CD8-positive, alpha-beta T cell (primary cell): ENCODE measurements at places on chromosomes 6 and 20. TPM values are rescaled to one million over a fixed set of nuclear protein-coding genes. Genes with fewer than 3 reads are reported as not detected.

GRCh38 chr6:168171673-168172353, 92.8 kb upstream of the FRMD1 start:
- DNase-seq = no peak

DNA sequence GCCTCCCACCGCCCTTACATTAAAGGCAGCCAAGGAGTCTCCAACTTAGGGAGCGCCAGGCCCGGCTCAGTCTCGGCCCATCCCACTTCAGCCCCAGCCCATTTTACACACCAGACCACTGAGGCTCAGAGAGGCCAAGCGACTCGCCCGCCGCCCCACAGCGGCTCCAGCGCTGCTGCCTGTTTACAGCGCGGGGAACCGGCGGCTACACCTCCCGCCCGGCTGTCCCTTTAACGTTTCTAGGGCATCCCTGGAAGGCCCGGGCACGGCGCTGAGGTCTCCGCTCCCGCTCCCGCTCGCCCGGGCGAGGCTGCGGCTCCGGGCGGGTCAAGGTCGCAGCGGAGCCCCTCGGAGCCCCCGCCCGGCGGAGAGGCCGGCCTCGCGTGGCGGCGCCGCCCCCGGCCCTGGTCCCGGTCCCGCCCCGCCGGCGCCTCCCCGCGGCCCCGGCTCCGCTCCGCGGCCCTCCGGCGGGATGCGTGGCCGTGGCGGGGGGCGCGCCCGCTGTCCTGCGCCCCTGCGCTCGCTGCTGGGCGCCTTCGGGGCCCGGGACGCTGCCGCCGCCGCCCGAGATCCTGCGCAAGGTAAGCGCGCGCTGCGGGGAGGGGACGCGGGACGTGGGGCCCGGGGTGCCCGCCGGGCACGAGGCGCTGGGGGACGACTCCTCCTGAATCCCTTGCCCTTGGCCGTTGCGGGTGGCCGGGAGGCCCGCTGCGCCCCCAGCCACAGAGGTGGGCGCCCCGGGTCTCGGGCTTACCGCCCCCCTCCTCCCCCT, 27.1 kb upstream of the PHACTR3 start:
- DNase-seq = no peak

Gene LST1
- 13.0 TPM for total RNA-seq

- no peak for DNase-seq
Measured at GRCh38 chr20:62595069-62595468, 47.2 kb upstream of the SLCO4A1 start.

Gene PPP1R3G
- total RNA-seq = not detected

DNA sequence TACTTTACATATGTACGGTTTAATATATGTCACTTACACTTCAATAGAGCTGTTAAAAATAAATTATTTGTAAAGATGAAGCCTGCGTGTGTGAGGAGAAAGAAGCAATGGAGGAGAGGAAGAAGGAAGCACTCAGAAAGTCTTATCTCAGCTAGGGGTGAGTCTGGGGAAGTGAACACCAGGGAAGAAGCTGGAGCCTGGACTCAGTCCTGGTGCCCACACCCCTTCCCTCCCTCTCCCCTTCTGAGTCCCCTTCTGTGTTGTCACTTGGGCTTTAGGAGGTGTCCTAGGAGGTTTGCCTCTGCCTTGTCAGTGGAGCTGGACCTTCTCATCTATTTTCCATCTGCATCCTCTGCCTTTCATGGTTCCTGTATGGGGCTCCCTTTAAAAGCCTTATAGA, 1.9 kb downstream of the SIRPB2 start:
- no peak for DNase-seq

- DNase-seq = no peak
Measured at GRCh38 chr6:111663692-111664564, 58.2 kb upstream of the TRAF3IP2 start.

GRCh38 chr20:64209148-64209547, 44.9 kb downstream of the MYT1 start:
- no peak for DNase-seq

Gene LPA
- not detected for total RNA-seq

- DNase-seq = no peak
Measured at GRCh38 chr20:21322083-21322710, 19.1 kb downstream of the XRN2 start.

Gene DEFB124
- not detected for total RNA-seq

DNA sequence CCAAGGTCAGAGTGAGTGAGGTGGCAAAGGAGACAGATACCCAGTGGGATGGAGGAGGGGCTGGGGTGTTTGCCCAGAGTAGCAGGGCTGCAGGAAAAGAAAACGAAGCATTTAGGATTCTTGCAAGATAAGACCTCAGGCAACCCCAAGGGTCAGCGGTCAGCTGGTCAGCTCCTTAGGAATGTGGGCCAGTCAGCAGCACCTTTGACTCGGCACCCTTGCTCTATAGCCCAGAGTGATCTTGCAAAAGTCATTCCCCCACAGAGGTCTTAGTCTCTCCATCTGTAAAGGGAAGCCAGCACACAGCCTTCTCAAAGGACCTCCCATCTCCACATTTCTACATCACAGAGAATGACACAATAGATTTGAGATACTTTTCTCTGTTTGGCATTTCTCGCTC, 56.7 kb downstream of the VEGFA start:
- DNase-seq = no peak

DNA sequence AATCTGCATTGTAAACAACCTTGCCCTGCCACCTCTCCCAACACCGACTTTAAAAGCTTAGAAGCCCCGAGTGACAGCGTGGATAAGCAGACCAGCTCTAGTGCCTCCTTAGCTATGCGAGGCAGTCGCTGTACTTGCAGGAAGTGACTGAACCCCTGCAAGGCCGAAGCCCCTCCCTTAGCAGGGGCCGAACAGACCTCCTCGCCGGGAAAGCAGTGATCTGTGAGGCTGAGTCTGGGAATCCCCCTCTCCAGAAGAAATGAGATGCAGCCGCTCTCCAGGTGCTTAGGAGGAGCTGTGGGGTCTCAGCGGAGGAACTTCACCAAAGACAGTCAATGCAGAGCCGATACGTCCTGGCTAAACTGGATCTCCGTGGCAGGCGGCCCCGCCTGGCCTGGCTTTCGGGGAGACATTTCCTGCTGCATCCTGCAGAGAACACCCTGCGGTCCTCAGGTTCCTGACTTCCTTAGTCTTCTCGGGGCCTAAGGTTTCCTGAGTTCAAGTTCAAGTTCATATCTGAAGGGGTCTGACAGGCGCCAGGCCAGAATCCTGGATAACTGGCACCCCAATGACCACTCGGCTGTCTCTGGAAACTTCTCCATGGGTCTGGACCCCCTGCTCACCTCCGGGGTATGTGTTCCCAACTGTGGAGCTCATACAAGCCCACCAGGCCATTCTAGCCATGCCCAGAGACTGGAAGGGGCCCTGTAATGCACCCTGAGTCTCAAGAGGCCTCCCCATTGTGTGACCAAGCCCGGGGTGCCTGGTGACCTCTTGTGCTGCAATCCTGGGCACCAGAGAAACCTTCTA, 20.4 kb upstream of the FRMD1 start:
- DNase-seq = no peak

- DNase-seq = no peak
Measured at GRCh38 chr6:166467436-166468000, 84.8 kb upstream of the MPC1 start.

DNA sequence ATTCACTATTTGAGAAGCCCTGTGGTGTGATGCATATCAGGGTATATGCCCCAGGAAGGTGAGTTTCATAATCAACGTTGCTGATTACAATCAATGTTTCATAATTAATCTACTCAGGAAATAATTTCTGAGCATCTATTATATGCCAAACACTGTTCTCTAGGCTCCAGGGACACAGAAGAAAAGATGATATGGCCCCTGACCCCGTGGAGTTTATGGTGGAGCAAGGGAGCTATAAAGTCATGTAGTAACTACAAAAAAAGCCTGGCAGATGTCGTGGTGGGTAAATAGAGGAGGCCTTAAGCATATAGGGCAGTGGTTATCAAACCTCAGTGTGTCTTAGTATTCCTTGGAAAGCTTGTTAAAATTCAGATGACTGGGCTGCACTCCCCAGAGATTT, 40.1 kb upstream of the BCAS1 start:
- no peak for DNase-seq

GRCh38 chr6:166450167-166450873, 67.6 kb upstream of the MPC1 start:
- no peak for DNase-seq

DNA sequence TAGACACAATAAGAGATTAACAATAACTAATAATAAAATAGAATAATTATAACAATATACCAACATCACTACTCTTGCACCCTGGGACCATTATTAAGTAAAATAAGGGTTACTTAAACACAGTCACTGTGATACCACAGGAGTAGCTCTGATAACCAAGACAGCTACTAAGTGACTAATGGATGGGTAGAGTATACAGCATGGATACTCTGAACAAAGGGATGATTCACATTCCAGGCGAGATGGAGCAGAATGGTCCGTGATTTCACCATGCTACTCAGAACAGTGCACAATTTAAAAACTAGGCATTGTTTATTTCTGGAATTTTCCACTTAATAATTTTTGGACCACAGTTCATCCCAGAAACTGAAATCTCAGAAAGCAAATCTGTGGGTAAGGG, 80.0 kb upstream of the FUT9 start:
- DNase-seq = no peak

DNA sequence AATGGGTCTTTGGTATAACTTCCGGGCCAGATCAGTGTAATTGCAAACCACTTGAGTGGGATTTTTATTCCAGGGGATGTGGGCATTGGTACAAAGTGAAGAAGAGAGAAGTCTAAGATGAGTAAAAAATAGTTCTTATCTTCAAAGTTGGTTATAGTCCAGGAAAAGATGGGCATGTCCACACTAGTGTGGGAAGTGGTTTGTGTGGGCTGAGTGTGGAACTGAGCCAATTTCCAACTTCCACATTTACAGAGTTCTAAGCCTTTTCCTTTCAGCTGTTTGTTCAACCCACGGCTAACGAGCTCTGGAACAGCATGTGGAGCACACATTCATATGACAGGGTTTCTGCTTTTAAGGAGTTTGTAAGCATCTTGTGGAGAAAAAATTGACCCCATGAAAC, 72.3 kb upstream of the IFNGR1 start:
- DNase-seq = no peak

DNA sequence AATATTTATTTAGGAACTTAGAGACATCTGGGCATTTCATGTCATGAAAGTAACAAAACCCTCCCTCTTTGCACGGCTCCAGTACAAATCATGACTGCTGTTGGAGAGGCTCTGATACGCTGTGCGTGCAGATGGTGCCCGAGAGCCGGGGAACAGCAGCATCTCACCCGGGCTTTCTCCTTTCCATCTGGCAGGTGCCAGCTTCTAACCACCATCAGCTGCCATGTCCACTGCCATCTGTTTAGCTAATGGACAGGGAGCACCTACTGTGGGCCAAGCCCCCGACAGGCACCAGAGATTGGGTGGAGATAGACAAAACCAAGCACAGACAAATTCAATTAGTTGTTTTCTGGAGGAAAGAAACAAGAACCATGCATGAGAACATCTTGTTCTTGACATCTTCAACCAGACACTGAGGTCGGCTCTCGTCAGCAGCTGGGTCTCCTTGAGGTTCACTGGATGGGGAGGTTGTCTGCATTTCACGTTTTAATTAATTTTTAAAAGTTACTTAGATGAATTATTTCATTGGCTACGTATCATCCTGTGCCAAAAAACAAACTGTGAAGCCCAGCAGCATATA, 323.7 kb downstream of the THBS2 start:
- no peak for DNase-seq

Gene SLA2
- total RNA-seq = 60.3 TPM

DNA sequence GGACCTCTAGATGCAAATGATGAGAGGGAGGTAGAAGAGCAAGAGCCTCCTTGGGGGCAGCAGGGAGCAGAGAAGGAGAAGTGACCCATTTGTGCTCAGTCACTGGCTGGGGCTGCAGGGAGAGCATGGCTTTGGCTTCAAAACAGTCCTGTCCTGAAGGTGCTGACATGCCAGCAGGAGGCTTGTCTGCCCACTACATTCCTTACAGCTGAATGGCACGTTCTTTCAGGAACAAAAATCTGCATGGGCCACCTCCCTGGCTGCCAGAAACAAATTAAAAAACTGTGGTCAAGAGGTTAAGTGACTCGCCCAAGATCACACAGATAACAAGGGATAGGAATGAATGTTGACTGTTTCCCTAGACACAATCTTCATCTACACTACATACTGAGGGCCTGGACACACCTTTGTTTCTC, 188.8 kb downstream of the HIVEP2 start:
- no peak for DNase-seq

DNA sequence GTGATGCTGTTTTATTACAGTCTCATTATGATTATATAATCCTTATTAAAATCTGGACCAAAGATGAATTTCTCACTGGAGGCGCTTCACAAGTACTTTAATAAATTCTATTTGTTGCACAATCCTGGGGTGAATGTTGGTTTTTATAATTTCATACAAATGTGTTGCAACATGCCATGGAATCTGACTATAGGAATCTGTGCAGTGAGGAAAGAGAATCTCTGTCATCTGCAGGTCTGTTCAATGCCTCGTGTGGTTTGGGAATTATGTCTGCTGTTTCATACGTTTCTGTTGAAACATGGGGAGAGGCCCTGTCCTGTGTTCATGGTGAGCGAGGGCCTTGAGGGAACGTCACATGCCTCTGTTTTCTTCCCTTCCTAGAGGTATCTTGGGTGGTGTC, 277.3 kb downstream of the CDH4 start:
- no peak for DNase-seq

Gene OPRM1
- not detected for total RNA-seq

DNA sequence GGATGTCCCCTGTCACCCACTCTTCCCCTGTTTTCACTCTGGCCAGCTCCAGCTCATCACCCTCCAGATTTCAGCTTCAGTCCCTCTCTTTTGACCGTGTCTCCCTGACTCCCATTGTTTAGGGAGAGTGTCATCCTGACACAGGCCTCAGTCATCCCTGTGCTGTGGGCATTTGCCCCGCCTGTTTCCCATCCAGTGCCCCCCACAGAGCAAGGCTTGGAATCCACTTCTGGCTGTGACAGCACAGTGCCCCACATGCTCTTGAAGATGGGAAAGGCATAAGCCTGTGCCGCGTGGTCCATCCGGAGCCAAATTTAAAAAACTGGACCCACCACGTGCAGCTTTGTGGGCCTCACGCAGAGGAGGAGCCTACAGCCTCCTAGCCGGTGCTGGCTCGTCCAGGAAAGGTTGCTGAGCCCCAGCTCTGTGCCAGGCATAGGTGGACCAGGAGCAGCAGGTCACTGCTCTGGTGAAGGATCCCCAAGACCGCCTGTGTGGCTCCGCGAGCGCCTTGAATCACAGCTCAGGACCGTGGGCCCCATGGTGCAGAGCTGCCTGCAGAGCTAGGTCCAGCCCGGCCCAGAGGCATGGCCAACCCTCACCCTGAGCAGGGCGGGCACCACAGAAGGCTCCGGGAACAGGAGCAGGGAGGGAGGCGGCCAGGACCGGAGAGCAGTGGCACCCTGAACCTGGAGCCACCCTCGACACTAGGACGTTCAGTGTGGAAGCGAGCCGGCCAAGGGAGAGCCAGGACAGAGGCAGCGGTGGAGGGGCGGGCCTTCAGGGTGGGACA, 172.8 kb downstream of the CDH4 start:
- no peak for DNase-seq

- DNase-seq = no peak
Measured at GRCh38 chr20:35839904-35840303, 68.1 kb downstream of the PHF20 start.

Gene SPATS1
- not detected for total RNA-seq

Gene TFAP2D
- not detected for total RNA-seq
